ENCODE measurements at places on chromosomes 4 and X.

GRCh38 chr4:157005193-157005592, 33.6 kb upstream of the PDGFC start:
- no peak for DNase-seq

GRCh38 chrX:140697618-140698017, 11.9 kb upstream of the LINC00632 start:
- no peak for DNase-seq

GRCh38 chr4:133982533-133983224, 218.9 kb downstream of the PABPC4L start:
- DNase-seq, result no peak

- DNase-seq, result no peak
Measured at GRCh38 chr4:40421839-40422708, 86.9 kb downstream of the CHRNA9 start.

DNA sequence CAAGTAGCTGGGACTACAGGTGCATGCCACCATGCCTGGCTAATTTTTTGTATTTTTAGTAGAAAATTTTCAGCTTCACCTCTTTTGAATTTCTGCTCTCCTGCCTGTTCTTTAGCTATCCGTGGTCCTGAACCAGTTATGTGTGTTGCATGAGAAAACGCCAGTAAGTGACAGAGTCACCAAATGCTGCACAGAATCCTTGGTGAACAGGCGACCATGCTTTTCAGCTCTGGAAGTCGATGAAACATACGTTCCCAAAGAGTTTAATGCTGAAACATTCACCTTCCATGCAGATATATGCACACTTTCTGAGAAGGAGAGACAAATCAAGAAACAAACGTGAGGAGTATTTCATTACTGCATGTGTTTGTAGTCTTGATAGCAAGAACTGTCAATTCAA, 13.9 kb downstream of the ALB start:
- DNase-seq, result no peak

DNA sequence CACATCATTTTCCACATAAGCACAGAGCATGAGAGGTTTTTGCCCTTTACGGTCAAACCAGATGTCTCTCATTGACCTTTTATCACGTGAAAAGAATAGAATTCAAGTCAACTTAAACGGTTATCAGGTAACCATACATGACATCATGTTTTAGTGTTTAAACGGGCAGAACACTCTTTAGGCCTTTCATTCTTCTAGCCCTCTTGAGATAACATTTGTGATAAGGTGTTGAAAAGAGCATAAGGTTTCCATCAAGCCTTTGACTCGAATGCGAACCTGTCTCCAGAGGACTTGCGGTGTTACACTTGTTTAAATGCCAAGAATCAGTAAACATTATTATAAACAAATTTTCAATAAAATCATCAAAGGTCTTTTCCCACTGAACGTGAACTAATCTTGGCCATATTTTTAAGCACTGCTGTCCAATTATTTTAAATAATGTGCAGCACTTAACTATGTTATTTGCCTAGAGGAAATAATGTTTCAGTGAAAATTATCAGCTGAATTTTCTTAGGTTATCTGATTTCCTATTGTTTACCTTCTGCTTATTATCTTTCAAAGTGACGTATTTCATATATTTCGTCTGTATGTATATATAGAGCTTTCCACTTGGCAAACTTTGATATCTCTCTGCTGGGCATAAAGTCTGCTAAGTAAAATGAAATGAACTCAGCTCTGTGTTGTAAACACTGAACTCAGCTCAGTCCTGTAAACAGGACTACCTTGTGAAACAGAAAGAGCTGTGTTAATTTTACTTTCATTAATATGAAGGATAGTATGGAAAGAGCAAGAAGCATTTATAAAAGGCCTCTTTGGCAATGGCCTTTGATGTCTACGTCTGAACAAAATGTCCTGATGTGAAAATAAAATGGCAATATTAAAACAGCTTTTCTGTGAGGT, 33.3 kb downstream of the TENM3 start:
- no peak for DNase-seq

GRCh38 chr4:85132117-85132516, 165.6 kb upstream of the WDFY3 start:
- no peak for DNase-seq

GRCh38 chrX:106039920-106040319, 1.4 kb upstream of the SERPINA7 start:
- DNase-seq, result no peak

GRCh38 chr4:1139860-1140259, 26.5 kb upstream of the RNF212 start:
- DNase-seq, result no peak

- no peak for DNase-seq
Measured at GRCh38 chr4:153950100-153950979, 161.5 kb upstream of the SFRP2 start.

DNA sequence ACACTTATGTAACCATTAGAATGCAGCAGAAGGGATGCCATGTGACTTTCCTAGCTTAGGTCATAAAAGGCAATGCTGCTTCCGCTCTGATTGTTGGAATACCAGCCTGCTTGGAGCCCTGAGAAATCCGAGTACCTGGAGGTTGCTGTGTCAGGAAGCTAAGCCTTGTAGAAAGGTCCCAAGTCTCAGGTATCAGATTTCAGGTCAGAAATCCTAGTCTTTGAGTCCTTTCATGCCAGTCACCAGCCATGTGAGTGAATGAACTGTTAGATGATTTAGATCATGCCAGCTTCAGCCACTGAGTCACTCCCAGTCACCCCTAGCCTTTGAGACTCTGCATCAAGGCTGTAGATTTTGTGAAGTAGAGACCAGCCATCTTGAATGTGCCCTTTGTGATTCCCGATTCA, 23.5 kb downstream of the RAP1GDS1 start:
- peak; percentile 1 for DNase-seq

DNA sequence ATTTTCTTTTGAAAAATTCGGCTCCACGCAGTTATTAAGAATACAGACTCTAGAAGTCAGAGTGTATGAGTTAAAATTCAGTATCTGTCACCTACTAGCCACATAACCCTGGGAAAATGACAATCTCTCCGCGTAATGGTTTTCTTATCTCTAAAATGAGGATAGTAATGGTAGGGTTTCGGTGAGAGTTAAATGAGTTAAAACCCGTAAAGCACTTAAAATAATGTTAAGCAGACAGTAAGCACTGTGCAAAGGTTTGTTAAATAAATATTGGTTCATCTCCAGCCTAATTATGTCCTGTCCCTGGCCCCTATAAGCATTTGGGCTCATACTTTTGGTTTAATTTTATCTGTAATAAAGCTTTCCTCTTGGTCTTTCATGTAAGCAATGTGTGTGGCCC, 350.8 kb upstream of the GRIA3 start:
- no peak for DNase-seq

DNA sequence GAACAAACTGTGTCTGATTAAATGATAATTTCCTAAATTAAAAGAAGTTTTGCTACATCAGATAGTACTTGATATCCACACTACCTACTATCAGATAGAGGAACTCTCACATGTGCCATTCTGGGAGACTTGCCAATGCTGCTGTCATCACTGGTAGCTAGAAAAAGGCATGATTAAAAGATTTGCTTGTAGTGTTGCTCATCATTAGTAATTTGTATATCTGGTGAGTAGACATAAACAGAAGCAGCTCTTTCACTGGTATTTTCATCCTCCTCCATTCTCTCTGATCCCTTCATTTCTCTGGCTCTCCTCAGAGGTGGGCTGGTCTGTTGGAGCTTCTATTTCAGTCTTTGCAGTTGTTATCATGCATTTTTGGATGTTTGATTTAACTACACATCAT, 56.0 kb downstream of the SPRY1 start:
- DNase-seq, result no peak

- DNase-seq, result no peak
Measured at GRCh38 chr4:8472689-8473197, 32.2 kb downstream of the TRMT44 start.

DNA sequence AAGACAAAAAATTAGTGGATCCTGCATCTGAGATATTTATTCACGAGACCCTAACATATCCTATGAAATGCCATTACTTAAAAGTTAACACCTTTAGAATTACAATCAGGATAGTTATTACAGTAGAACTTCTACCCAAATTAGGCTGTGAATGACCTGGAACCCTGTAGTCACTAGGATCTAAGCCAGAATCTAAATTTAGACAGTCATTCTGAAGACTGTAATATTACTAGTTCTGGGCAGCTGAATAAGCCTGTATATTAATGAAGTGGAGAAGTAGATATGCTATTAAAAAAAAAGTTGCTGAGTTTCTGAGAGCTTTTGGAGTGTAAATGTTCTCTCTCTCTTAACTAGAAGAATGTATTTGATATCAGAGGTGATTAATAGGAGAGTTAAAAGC, 67.0 kb downstream of the FAM13A start:
- no peak for DNase-seq

- no peak for DNase-seq
Measured at GRCh38 chrX:36019125-36019524, 99.6 kb downstream of the CFAP47 start.

DNA sequence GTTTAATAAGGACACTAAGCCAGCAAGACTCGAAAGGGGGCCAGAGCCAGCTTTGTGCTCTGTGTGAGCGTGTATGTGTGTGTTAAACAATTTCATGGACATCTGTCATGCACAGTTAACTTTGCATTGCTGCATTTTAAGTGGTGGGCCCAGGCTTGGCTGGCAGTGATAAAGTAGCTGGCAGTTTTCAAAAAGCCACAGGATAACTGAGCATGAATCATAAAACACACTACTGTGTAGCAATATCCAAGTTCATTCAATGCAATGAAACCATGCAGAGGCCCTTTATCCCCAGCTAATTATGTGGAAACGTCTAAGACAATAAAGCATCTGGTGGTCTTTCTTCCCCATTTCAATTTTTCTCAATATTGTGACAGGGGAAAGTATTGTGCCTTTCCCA, 132.9 kb downstream of the NKX6-1 start:
- no peak for DNase-seq

- DNase-seq, result no peak
Measured at GRCh38 chr4:16670727-16671126, 227.7 kb downstream of the LDB2 start.
